ENCODE measurements at places on chromosomes 6 and 20.
A peak's percentile ranks its signal among the peaks of the same experiment; 100 is the strongest.

- H3K4me1 ChIP-seq, result peaks cover 11% of the 10 kb centered on the region
- no peak overlapping the region for H3K27ac ChIP-seq
- no peaks in the 10 kb centered on the region for H3K27me3 ChIP-seq
- DNase-seq, result no peak
Measured at GRCh38 chr6:89853068-89853467, 23.4 kb downstream of the CASP8AP2 start.

- no peaks in the 10 kb centered on the region for H3K36me3 ChIP-seq
- no peak for DNase-seq
- no peak overlapping the region for H3K4me3 ChIP-seq
- H3K27me3 ChIP-seq, result no peaks in the 10 kb centered on the region
- no peak overlapping the region for H3K27ac ChIP-seq
Measured at GRCh38 chr6:91483415-91484105, 896.7 kb upstream of the MAP3K7 start.

DNA sequence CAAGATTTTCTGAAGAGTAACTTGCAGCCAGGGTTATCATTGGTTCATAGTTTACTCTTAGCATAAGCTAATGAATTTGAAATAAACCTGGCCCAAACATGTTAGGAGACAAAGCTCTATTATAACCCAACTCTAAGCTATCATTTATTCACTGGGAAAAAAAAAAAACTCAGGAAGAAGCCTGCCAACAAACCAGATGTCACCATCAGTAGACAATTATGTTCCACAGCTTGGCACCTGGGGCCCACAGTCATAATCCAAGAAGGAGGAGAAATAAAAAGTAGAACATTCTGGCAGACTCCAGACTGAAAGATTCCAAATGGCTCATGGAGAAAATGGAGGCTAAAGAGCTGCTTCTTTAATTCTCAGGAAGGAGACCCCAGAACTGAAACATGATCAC is 100.0 kb upstream of the CNR1 start:
- no peaks in the 10 kb centered on the region for H3K4me1 ChIP-seq
- H3K4me3 ChIP-seq, result no peak overlapping the region
- H3K36me3 ChIP-seq, result no peaks in the 10 kb centered on the region
- H3K27ac ChIP-seq, result no peak overlapping the region
- DNase-seq, result no peak
- H3K27me3 ChIP-seq, result peaks cover 15% of the 10 kb centered on the region

DNA sequence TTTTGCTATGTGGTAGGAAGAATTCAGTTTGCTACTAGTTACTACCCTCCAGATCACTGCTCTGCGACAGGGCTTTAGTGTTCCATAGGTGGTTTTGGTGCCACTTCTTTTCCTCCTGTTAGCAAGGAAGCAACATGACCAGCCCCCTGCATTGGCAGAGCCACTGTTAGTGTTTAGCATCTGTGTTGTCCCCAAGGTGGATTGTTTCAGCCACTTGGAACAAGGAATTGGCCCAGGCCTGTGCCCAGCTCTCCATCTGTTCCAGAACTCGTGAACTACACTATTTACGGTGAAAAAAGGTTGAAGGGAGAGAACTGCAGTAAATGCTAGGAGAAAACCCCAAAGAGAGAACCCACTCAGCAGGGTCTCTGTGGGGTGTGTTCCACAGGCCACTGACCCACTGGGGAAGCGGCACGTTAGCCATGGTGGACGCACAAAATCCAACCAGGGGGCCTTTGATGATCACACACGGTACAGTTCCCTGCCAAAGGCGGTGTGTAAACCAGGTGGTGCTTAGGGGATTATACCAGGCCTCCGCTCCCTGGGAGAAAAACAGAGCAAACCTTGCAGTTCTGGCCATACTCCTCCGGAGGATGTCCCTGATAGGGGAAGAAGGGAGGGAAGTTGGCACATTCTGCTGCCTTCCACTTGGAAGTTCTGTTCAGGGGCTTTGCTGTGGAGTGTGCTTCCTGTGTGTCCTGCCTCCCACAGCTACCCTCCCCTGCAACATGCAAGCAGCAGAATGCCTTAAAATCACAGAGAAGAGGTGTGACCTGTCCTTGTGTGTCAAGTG is 72.3 kb downstream of the LYRM2 start:
- no peak for DNase-seq
- H3K27ac ChIP-seq, result no peak overlapping the region
- H3K4me1 ChIP-seq, result no peaks in the 10 kb centered on the region
- H3K27me3 ChIP-seq, result no peaks in the 10 kb centered on the region

DNA sequence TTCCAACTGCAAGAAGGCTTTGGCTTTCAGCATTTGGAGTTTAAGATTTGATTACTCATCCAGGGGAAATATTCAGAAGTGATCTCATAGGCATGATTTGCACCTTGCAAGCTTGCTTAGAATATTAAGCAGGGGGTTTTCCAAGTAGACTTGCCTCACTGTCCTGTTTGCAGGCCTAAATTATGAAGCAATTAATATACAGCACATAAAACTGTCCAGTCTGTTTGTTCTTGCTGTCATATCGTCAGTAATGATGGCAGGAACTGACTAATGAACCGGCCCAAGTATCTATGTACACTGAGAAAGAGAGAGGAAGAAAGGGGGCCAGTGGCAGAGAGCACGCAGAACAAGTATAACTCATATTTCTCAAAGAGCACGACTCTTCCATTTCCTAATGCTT is 212.5 kb upstream of the SUPT3H start:
- H3K27me3 ChIP-seq, result peaks cover 7% of the 10 kb centered on the region
- peaks cover 36% of the 10 kb centered on the region for H3K4me1 ChIP-seq
- H3K27ac ChIP-seq, result peak overlapping the region; percentile 7

- peaks cover 74% of the 10 kb centered on the region for H3K36me3 ChIP-seq
- no peaks in the 10 kb centered on the region for H3K27me3 ChIP-seq
- no peak for DNase-seq
- H3K4me1 ChIP-seq, result peaks cover 61% of the 10 kb centered on the region
Measured at GRCh38 chr6:158797331-158798310, 21.5 kb downstream of the EZR start.

DNA sequence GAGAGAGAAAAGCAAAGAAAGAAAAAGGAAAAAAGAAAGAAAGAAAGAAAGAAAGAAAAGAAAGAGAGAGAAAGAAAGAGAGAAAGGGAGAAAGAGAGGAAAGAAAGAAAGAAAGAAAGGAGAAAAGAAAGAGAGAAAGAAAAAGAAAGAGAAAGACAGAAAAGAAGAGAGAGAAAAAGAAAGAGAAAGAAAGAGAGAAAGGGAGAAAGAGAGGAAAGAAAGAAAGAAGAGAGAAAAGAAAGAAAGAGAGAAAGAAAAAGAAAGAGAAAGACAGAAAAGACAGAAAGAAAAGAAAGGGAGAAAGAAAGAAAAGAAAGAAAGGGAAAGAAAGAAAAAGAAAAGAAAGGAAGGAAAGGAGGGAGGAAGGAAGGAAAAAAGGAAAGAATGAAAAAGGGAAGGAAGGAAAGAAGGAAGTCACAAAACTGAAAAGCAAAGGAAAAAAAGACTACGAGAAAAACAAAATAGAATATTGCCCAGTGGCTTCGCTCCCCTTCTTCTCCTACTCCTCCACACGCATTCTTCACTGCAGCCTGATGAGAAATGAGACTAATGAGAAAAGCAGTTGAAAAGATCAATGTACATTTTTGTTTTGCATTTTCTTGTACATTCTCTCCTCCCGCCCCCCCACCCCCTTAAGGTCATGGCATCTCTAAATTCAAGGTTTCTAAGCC is 170.0 kb downstream of the SOD2 start:
- no peak for DNase-seq
- H3K4me3 ChIP-seq, result no peak overlapping the region
- H3K27ac ChIP-seq, result no peak overlapping the region
- no peaks in the 10 kb centered on the region for H3K4me1 ChIP-seq
- no peaks in the 10 kb centered on the region for H3K36me3 ChIP-seq

GRCh38 chr20:22825076-22825475 is 210.0 kb upstream of the SSTR4 start:
- no peaks in the 10 kb centered on the region for H3K27me3 ChIP-seq
- H3K4me1 ChIP-seq, result no peaks in the 10 kb centered on the region
- DNase-seq, result no peak
- H3K27ac ChIP-seq, result no peak overlapping the region
- H3K36me3 ChIP-seq, result no peaks in the 10 kb centered on the region

DNA sequence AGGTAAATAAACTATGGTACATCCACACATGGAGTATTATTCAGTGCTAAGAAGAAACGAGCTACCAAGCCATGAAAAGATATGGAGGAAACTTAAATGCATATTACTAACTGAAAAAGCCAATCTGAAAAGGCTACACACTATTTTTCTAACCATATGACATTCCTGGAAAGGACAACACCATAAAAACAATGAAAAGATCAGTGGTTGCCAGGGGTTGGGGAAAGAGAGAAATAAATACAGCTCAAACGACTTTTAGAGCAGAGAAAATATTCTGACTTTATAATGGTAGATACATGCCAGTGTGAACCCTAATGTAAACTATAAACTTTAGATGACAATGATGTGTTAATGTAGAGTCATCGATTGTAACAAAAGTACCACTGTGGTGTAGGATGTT is 225.9 kb upstream of the BTBD3 start:
- no peaks in the 10 kb centered on the region for H3K4me1 ChIP-seq
- H3K36me3 ChIP-seq, result no peaks in the 10 kb centered on the region
- H3K27ac ChIP-seq, result no peak overlapping the region

DNA sequence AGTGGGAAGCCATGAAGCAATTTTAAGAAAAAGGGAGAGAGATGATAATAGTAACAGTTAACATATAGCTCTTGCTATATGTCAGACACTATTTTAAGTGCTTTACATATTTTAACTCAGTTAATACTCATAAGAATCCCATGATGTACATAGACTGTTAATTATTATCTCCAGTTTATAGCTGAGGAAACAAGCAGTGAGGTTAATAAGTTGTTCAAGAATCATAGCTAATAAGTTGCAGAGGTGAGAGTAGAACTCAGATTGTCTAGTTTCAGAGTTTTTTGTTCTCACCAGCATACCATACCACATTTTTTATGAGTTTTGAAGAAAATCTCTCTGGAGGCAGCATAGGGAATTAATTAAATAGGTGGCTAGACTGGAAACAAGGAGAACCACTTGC is 144.6 kb upstream of the MMS22L start:
- H3K27me3 ChIP-seq, result no peaks in the 10 kb centered on the region
- H3K4me3 ChIP-seq, result no peak overlapping the region
- no peak overlapping the region for H3K27ac ChIP-seq
- H3K4me1 ChIP-seq, result no peaks in the 10 kb centered on the region
- no peaks in the 10 kb centered on the region for H3K36me3 ChIP-seq
- DNase-seq, result no peak

DNA sequence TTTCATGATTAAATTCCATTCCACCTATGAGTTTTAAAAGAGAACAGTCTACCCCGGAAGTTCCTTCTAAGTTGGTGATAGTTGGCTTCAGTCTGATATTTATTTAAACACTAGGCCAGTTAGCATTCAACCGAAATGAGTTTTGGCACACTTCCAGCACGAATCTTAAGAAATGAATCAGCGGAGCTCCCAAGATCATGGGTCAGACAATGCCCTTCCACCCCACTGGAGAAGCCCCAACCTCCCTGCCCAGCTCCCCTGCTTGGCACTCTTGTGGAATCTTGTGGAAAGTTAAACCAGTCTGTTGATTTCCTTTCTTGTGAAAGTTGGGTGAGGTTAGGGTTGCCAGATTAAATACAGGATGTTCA is 64.3 kb downstream of the MKKS start:
- H3K27me3 ChIP-seq, result peaks cover 24% of the 10 kb centered on the region
- H3K36me3 ChIP-seq, result no peaks in the 10 kb centered on the region

- H3K27ac ChIP-seq, result no peak overlapping the region
- H3K4me1 ChIP-seq, result peaks cover 10% of the 10 kb centered on the region
- peak; percentile 23 for DNase-seq
- no peak overlapping the region for H3K4me3 ChIP-seq
Measured at GRCh38 chr6:26420688-26421171, 18.7 kb downstream of the BTN3A1 start.

DNA sequence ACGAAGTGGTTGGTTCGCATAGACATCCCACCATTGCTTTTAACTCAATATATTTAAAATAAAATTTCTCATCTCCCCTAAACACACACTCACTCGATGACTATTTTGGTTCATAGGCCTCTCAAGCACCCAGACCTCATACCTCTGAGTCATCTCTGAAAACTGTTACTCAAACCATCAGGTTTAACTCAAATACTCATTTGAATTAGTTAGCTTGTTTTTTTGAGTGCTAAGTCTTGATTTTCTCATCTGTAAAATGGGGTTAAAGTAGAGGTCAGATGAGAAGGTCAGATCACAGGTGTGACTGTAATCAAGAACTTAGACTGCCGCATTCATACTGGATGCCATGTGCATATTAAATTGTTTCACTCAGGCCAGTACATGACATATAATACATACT is 243.9 kb upstream of the TENT5A start:
- H3K4me1 ChIP-seq, result no peaks in the 10 kb centered on the region
- DNase-seq, result no peak

DNA sequence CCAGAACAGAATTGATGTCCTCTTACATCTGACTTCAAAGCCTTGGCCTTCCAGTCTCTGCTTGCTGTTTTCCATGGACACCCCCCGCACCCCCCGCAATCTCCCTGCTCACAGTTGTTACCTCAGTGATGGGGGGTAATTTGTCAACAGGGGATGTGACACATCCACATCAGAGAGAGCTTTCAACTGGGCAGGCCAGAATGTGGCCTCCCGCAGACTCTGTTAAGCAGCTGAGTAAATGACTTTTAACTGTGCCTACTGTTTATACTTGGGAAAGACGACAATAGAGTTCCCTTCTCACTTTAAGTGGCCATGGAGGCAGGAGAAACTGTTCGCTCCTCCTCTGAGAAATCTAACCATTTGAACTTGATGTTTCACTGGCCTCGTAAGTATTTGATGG is 51.0 kb downstream of the TXNDC5 start:
- DNase-seq, result no peak
- no peak overlapping the region for H3K27ac ChIP-seq
- H3K36me3 ChIP-seq, result no peaks in the 10 kb centered on the region
- no peaks in the 10 kb centered on the region for H3K4me1 ChIP-seq
- H3K4me3 ChIP-seq, result no peak overlapping the region

GRCh38 chr6:1499777-1500176 is 109.9 kb upstream of the FOXC1 start:
- H3K4me1 ChIP-seq, result no peaks in the 10 kb centered on the region
- no peak for DNase-seq
- no peak overlapping the region for H3K27ac ChIP-seq
- H3K36me3 ChIP-seq, result no peaks in the 10 kb centered on the region
- no peak overlapping the region for H3K4me3 ChIP-seq
- peaks cover 62% of the 10 kb centered on the region for H3K27me3 ChIP-seq

DNA sequence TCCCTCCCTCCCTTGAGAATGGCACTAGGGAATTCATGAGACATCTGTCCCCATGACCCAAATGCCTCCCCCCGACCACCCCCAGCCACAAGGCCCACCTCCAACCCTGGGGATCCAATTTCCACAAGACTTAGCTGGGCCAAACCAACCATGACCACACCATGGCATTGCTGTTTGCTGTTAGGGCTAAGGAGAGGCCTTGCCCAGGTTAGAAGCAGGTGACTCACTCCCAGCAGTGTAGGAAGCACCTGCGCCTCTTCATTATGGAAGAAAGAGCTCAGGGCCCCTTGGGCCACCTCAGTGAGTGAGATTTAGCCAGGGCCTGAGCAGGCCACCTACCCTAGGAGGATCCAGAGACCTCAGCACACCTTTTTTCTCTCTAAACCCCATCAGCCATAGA is 337.9 kb downstream of the TAF4 start:
- no peak for DNase-seq
- H3K27me3 ChIP-seq, result peaks cover 9% of the 10 kb centered on the region
- no peaks in the 10 kb centered on the region for H3K4me1 ChIP-seq
- H3K36me3 ChIP-seq, result no peaks in the 10 kb centered on the region
- H3K27ac ChIP-seq, result no peak overlapping the region
- H3K4me3 ChIP-seq, result no peak overlapping the region
